Stimulated activated CD4-positive, alpha-beta T cell treated with anti-CD3 and anti-CD28 coated beads, TNF-alpha, amount 100 ng/mL, for 48 hours (primary cell): ENCODE measurements at places on chromosomes 1 and 21.

GRCh38 chr21:32565856-32566465, 19.4 kb downstream of the TCP10L start:
- no peak for DNase-seq

GRCh38 chr1:219179293-219179692, 5.6 kb downstream of the LYPLAL1 start:
- DNase-seq = no peak

- no peak for DNase-seq
These were observed 291.8 kb upstream of the CAMK1G start for GRCh38 chr1:209291715-209292114.

DNA sequence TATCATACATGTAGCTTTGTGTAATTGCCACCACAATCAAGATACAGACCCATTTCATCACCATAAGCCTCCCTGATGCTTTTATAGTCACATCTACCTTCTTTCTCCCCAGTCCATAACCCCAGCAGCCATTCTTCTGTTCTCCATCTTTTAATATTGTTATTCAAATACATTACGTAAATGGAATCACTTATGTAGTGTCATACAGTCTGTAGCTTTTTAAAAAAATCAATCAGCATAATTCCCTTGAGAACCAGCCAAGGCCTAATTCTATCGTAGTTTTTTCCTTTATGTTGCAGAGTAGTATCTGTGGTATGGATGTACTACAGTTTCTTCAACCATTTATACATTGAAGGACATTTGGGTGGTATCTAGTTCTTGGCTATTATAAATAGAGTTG, 31.6 kb upstream of the WDR26 start:
- DNase-seq = no peak

- DNase-seq = no peak
These were observed 11.9 kb upstream of the LRRC71 start for GRCh38 chr1:156908541-156908940.

DNA sequence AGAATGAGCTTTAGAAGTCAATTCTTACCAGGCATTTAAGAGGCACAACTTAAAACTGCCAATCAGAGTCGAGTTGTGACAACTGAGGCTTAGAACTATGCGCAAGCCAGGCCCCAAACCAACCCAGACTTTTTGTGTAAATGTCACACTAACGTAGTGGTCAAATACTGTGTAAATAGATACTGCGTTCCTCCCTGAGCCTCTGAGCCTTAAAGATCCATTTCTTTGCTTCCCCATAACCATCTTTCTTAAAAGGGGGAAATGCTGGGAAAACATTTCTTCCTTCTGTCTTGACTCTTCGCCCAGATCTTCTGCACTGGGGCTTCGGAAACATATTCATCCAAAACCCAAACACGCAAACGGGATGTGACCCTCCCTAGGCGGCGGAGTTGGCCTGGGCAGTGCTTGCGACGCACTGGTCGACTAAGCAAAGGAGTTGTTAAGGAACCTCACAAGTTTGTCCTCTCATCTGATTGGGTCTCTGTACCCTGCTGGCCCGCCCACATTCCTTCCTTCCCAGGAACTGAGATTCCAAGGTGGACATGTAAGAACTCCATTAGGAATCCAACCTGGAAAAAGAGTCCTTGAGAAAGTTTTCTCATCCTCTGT, 2.6 kb downstream of the ADAMTS5 start:
- no peak for DNase-seq

DNA sequence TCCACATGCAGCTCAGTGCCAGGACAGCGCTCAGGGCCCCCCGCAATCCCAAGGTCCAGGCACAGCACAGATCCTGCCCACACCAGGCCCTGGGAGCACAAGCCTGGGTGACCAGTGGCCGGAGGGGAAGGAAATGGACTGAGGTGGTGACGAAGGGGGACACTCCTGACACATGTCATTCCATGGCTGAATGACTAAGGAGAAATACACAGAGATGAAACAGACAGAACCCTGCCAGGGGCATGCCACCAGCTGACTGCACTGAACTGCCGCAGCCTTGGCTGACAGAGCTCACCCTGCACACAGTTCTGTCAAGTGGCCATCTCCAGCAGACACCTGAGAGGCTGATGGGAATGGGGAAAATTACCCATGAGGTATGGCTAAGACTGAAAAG, 56.1 kb downstream of the HSF2BP start:
- no peak for DNase-seq

- no peak for DNase-seq
These were observed 63.3 kb downstream of the AK4 start for GRCh38 chr1:65211331-65211730.

- no peak for DNase-seq
These were observed 270.3 kb downstream of the RWDD3 start for GRCh38 chr1:95504321-95504720.

DNA sequence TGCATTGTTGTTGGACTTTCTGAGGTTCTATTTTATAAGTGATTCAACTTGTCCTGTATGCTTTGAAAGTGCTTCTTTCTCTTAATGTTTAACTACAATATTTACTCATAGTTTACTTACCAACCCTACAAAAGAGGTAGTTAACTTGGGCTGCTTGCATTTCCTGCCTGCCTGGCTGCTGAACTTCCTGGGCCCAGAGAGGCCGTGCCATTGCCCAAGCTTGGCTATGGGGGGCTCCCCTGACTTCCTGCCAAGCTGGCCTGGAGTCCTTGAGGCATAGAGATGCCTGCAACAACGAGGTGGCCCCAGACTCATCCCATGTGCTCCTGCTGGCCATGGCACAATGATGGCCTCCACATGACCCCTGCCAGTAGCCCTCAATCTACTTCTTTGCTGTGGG, 361.6 kb upstream of the PLD5 start:
- no peak for DNase-seq

GRCh38 chr1:238176441-238176840, 285.7 kb upstream of the ZP4 start:
- no peak for DNase-seq

GRCh38 chr1:234733427-234733826, 123.4 kb upstream of the IRF2BP2 start:
- DNase-seq = no peak

- no peak for DNase-seq
These were observed 3.3 kb upstream of the DSTYK start for GRCh38 chr1:205214756-205215155.

GRCh38 chr1:166884971-166885370, 8.9 kb upstream of the TADA1 start:
- no peak for DNase-seq

DNA sequence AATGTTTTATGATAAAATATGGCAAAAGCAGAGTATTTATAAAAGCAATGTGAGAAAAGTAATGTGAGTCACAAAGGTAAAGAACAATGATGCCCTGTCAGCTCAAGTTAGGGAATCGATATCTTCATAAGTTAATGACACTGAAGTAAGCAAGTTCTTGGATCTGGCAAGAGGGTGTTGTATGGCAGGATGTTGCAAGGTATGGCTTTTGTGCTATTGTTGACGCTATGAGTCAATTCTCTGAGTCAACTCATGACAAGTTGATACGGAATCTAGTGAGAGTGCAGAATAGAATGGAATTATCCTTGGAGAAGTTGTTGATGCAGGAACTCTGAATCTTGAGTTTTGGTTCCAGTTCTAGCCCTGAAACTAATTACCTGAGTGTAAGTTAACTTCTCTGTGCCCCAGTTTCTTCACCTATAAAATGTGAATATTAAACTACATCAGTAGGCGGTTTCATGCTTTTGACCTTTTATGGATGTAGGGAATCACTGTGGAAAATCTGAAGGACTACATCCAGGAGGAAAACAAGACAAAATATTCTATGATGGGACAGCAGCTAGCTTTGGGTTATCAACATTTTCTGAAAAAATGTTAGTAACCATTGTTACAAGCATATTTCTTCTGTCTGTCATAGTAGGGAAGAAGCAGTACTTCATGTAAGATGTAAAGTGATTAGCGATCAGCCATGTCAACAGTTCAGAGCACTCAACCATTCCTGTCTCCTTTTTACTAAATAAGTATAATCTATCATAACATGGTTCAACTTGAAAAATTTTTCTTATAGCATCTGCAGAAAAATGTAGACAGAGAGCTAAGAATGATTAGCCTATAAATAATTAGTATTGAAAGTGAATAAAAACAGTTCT, 96.9 kb downstream of the ATP6V1G3 start:
- DNase-seq = no peak

DNA sequence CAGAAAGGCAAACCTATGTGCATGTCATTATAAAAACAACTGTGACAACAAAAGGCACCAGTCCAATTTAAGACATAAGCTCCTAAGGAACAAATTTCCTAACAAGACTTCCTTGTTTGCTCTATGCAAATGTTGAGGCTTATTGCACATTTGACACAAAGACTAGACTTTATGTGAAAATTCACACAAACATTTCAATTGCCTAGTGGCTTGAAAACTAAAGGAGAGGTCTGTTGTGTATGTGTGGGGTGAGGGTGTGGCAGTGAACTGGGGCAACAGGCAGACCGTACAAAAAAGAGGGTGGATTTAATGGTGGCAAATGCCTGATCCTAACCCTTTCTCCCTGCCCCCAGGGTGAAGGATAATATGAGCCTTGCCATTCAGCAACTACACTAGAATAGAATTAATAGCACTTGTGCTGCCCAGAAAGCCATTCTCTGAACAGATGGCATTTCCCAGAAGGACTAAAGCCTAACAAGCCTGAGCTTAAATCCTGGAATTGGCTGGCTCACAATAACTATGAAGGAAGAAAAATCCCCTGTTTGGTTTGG, 73.9 kb downstream of the GLUL start:
- no peak for DNase-seq

- DNase-seq = no peak
These were observed 68.6 kb upstream of the MCOLN3 start for GRCh38 chr1:85116856-85117255.

- no peak for DNase-seq
These were observed 75.5 kb downstream of the MORN1 start for GRCh38 chr1:2315674-2316450.

- no peak for DNase-seq
These were observed 20.2 kb downstream of the SLC27A3 start for GRCh38 chr1:153795330-153795837.

GRCh38 chr1:96104506-96104905, 617.1 kb upstream of the PTBP2 start:
- no peak for DNase-seq

GRCh38 chr21:43306911-43307676, 119.8 kb downstream of the SIK1 start:
- no peak for DNase-seq

DNA sequence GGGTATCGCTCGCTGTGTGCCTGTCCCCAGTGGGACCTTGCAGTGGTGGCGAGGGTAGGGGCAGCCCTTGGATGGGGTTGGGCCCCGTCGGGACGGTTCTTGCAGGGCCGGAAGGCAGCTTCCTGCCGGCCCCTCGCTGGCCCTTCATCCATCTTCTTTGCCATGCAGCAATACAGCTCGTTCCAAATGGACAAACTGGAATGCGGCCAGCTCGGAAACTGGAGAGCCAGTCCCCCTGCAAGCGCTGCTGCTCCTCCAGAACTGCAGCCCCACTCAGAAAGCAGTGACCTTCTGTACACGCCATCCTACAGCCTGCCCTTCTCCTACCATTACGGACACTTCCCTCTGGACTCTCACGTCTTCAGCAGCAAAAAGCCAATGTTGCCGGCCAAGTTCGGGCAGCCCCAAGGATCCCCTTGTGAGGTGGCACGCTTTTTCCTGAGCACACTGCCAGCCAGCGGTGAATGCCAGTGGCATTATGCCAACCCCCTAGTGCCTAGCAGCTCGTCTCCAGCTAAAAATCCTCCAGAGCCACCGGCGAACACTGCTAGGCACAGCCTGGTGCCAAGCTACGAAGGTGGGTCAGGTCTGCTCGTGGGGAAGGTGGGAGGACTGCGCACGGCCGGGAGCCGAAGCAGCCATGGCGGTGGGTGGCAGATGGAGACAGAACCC, 45.8 kb downstream of the SIM2 start:
- no peak for DNase-seq

DNA sequence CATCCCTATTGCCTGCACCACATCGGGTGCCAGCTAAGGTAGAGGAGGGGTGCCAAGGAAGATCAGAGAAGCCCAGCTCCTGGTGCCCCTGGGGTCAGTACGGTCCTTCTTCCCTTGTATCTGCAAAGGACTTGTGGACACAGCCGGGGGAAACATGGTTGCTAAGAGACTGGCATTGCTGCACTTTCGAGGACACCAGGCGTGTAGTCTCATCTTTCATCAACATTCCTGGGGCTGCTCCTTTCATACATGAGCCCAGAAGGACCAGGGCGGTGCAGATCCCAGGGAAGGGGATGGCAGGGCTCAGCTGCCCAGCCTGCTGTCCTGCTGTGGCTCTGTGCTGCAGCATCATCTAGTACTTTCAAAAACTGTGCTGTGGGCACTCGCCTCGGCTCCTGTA, 61.0 kb downstream of the RUNX1 start:
- DNase-seq = no peak

DNA sequence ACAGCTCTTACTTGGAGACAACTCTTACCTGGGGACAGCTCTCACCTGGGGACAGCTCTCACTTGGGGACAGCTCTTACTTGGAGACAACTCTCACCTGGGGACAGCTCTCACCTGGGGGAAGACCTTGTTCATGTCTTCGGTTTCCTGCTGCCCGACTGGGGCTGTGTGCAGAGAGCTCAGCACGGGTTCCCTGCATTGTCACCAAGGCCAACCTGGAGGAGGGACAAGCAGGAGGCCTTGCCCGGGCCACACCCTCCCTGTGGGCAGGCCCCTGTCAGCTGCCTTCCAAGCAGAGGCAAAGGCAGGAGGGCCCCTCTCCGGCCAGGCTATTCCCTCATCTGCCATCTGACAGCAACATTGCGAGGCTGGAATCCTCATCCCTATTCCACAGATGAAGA, at the start of gene LDLRAD1:
Gene LDLRAD1 (minus strand): TSS at position 208 of the 400 bp plus-strand sequence. CDS start 74 bp downstream, at position 134.
- DNase-seq = no peak

GRCh38 chr1:26336477-26337205, 17.3 kb downstream of the CRYBG2 start:
- DNase-seq = peak; percentile 58

GRCh38 chr1:52393174-52393573, 11.0 kb downstream of the ORC1 start:
- DNase-seq = no peak

- DNase-seq = no peak
These were observed 72.9 kb downstream of the TRIM11 start for GRCh38 chr1:228333739-228334115.
